Activated CD8-positive, alpha-beta memory T cell treated with anti-CD3 and anti-CD28 coated beads, Interleukin-2, amount 10 ng/mL, durations not matched to agents 7 days and 5 days (primary cell): ENCODE measurements at places on chromosomes 12 and 14. TPM values are rescaled to one million over a fixed set of nuclear protein-coding genes. Genes with fewer than 3 reads are reported as not detected.

DNA sequence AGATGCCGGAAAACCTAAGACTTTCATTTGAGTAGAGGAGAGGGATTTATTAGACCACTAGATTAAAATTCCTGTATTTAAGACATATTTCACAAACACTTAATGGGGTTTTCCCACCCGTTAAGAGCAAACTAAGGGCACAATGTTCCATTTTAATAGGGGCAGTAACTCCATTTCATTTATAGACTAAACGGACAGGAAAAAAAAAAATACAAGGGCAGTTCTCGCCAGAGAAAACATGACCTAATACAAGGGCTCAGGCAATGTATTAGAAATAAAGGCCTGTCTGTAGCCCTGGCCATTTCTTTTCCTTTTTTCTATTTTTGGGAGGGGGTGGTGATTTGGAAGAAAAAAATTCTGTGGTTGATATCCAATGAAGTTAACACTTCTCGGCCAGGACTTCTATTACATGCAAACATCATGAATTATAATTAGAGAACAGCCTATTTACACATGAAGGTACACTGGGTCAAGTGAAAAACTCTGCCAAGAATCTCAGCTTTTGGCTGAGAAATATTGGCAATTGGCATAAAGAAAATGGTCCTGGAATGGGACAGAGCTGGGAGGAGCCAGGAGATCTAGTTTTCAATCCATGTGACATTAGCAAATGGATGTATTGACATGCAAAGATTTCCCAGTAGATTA, 641.1 kb upstream of the TBX3 start:
- DNase-seq: no peak

GRCh38 chr14:56905282-56905681, 95.0 kb upstream of the OTX2 start:
- DNase-seq: no peak

GRCh38 chr12:84502180-84502860, 410.3 kb downstream of the SLC6A15 start:
- no peak for DNase-seq

GRCh38 chr12:131153016-131153415, 199.3 kb downstream of the ADGRD1 start:
- DNase-seq: no peak

- DNase-seq: no peak
Measured at GRCh38 chr12:10584415-10584814, 29.0 kb downstream of the MAGOHB start.

- DNase-seq: no peak
Measured at GRCh38 chr14:71499018-71499417, 433.2 kb upstream of the RGS6 start.

DNA sequence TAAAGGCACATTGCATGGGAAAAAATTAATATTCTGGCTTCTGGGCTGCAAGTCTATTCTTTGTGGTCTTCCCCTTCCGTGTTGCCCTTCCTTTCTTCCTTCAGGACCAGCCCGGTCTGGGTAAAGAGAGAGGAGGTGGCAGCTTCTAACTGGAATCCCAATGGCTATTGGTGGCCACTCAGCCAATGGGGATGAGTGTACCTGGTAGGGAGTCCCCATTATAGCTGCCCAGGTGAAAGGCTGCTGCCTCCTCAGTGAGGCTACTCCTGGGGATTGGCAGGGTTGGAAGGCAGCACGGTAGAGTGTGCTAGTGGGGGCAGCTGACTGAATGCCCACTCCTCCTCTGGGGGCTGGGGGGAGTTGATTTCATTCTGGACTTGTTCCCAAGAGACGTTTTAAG, 112.6 kb downstream of the RBM19 start:
- DNase-seq: no peak

- no peak for DNase-seq
Measured at GRCh38 chr14:54589076-54589475, 22.1 kb downstream of the SAMD4A start.

KRT78 gene
- not detected for total RNA-seq

SLC2A3 gene
- 290 TPM for total RNA-seq

- peak; percentile 95 for DNase-seq
Measured at GRCh38 chr14:90758028-90758889, 58.0 kb downstream of the TTC7B start.
